Fibroblast of skin of abdomen (primary cell): ENCODE measurements at places on chromosomes 4 and X.

DNA sequence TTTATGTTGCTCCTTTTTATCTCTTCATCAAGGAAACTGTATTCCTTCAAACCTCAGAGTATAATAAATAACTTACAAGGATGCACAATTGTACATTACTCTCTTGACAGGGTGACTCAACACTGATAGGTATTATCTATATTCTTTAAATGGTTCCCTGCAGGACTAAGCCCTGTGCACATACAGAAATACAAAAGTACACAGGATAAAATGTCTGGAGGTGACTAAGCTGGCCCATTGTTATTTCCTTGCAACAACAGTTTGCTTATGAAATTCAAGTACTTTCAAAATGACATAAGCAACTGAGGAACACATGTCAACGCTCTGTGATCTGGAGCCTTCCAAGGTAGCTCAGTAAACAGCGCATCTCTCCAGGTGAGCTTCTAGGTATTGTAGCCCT, 83.8 kb upstream of the RPL34 start:
- no peak for DNase-seq

DNA sequence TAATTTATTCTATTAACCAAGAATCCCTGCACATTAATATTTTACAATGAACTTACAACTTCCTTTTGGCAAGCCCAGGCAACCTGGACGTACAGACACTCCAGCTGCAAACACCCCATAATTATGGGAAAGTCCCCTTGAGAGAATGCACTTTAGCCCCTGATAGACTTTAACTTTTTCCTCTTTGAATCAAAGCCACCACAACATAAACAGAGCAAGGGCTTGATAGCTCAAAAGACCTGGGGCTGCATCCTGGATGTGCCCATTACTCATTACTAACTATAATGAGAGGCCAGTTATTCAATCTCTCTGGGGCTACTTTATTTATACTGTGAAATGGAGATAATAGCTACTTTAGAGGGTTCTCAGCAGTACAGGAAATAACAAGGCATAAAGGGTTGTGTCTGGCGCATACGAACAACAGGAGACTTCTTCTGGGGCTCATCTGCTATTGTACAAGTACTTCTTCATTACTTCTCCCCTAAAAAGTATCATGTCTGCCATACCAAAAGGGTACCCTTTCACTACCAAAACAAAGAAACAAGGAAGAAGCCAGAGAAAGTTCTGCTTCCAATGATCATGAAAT, 54.9 kb downstream of the CASK start:
- DNase-seq: no peak

DNA sequence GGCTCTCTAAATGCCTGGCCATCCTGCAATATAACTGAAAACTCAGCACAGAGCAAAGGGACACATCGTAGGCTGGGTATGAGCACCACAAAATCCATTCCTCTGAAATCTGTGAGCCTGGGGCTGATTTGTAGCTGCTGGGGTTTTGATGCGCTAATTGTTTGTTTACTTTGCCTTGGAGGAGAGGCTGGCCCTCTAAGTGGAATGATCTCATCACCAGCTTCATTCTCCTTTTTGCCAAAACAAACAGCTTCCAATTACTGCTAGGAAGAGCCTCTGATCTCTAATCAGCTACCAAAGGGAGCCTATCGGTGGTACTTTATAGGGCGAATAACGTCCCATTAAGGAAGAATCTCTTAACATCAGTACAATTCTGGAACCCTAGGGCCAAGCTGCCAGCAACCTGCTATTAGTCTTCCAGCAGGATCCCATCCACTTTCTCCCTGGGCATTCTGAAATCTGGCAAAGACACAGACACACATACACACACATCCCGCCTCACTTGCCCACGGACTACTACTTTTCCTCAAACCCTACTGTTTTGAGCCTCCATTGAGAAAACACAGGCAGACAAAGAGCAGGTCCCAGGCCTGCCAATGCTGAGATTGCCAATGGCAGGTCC, 5.8 kb downstream of the ANOS1 start:
- DNase-seq: no peak

GRCh38 chr4:81460191-81460701, 11.5 kb downstream of the RASGEF1B start:
- DNase-seq: no peak

GRCh38 chrX:13693341-13693961, 4.5 kb downstream of the RAB9A start:
- peak; percentile 7 for DNase-seq

DNA sequence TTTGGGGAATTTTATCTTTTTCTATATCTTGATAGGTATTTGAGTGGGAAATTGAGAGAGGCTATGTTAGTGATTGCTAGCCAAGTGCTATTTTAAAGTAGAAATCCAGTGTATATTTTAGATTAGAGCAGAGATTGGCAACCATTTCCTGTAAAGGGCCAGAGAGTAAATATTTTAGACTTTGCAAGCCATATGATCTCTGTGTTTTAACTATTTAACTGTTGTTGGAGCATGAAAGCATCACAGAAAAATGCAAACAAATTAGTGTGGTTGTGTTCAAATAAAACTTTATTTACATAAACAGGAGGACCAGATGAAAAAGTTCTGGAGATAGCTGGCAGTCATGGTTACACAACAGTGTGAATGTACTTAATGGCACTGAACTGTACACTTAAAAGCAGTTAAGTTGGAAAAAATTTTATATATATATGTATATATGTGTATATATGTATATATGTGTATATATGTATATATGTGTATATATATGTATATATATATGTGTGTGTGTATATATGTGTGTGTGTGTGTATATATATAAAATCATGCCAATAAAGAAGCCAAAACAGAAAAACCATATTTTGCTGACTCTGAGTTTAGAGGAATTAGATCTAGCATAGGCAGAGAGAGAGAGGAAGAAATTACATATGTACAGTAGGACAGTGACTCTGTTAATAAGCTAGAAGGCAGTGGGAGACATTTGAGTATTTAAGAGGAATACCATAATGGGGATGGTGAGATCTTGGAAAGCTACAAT, 83.4 kb downstream of the TMEM164 start:
- peak; percentile 22 for DNase-seq

DNA sequence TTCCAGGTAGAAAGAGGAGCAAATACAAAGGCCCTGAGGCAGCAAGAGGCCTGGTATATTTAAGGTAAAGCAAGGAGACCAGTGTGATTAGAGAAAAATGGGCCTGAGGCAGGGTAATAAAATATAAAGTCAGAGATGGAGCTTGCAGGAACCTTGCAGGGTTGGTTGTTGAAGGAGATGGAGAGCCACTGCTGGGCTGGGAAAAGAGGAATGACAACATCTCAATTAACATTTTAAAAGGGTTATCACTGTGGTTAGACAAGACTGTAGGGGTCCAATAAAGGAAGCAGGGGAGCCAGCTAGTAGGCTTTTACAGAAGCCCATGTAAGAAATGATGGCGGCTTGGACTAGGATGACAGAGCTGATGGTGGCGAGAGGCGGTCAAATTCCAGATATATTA, 205.5 kb upstream of the MBNL3 start:
- DNase-seq: no peak

DNA sequence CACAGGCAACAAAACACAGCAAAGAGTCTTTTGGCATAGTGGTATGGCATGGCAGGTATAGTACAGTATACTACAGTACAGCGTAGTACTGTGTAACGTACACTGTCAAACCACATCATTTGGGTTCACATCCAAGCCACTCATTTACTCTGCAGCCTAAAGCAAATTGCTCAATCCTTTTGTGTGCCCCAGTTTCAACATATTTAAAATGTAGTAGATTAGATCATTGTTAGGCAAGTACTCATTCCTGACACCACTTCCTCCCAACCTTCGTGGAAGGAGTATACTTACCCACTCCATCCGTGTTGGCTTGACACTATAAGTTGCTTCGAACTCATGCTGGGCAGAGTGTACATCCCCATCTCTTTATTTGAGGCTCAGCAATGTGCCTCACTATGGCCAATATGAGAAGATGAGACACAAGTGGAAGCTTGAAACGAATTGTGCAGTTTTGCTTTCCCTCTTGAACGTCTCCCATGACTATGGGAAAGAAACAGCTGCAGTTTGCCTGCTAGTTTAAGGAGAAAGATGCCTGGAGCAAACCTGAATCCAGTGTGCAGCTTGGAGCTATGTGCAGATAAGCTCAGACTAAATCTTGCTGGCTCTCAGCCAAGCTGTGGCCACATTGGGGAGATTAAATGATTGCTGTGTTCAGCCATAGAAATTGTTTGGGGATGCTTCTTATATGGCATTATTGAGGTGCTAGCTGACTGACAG, 85.7 kb upstream of the TBL1X start:
- DNase-seq: peak; percentile 36

GRCh38 chrX:113747274-113747973, 836.5 kb upstream of the HTR2C start:
- no peak for DNase-seq

- no peak for DNase-seq
Observed at GRCh38 chrX:37468124-37468739, 103.2 kb upstream of the LANCL3 start.

DNA sequence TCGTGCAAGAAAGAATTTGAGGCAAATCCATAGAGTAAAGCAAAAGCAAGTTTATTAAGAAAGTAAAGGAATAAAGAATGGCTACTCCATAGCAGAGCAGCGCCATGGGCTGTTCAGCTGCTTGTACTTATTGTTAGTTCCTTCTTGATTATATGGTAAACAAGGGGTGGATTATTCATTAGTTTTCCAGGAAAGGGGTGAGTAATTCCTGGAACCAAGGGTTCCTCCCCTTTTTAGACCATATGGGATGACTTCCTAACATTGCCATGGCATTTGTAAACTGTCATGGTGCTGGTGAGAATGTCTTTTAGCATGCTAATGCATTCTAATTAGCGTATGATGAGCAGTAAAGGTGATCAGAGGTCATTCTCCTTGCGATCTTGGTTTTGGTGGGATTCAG, 23.5 kb upstream of the CEP135 start:
- no peak for DNase-seq

- DNase-seq: peak; percentile 52
Observed at GRCh38 chr4:112523008-112523721, 7.2 kb upstream of the NEUROG2 start.

- DNase-seq: peak; percentile 49
Observed at GRCh38 chrX:134026565-134027311, 41.3 kb upstream of the GPC3 start.

DNA sequence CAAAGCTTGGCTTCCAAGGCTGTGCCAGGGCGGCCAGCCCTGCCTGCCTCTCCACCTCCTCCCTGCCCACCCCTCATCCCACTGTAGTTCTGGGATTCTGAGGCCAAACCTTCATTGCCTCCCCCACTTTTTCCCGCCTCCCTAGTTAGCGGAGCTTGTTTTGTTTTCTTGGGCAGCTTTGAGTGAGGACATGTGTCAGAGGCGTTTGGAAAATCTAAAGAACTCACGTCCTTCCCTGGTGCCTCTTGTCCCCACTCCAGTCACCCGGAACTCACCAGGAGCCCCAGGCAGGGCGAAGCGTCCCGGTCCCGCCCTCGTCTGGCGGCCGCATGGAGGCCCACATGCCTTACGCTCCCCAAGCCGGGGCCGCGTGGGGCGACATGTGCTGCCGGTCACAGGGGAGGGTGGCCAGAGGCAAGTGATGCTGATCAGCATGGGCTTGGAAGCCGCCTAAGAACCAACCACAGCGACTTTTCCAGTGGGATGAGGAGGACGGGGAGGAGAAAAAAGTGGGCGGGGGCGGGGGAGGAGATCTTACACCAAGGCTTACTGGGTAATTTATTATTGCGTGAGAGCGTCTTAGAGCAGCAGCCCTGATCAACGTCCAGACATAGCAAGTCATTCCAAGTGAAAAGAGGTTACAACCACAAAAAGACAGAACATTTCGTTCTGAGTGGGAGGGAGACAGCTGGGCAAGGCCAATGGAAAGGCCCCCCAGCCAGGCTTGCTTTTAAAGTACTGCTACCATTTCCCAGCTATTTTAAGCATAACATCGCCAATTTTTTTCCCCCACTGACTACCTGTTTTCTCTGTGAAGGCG, 48.5 kb downstream of the PRPS1 start:
- peak; percentile 88 for DNase-seq

DNA sequence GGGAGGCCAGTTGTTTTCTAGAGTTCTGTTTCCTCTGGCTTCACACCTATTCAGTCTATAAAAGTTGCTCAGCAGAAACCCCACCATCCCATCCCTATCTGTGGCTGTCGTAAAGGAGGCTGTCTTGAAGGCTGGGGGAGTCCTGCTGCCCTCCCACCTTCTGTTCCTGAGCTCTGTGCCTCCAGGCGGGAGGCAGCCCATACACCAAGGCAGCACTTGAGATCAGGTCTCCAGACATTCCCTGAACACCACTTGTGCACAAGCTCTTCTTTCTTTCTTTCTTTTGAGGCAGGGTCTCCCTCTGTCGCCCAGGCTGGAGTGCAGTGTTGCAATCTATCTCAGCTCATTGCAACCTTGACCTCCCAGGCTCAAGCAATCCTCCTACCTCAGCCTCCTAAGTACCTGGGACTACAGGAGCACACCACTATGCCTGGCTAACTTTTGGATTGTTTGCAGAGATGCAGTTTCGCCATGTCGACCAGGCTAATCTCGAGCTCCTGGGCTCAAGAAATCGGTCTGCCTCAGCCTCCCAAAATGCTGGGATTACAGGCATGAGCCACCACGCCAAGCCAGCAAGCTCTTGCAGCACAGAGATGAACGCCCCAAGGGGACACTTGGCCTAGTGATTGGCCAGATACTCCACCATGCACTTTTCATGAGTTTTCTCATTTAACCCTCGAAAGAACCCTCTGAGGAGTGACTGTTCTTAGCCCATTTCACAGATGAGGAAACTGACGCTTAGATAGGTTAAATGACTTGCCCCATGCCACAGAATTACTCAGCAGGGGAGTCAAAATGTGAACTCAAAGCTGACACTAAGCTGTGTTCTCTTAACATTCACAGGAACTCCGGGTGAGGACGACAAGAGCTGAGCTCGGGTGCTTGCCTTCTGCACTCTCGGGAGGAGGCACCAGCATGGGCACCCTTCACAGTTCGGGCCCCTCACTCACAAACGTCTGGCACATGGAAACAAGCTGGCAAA, 55.8 kb upstream of the ENPP6 start:
- DNase-seq: no peak

- DNase-seq: peak; percentile 96
Observed at GRCh38 chr4:156293657-156294297, 340.1 kb upstream of the CTSO start.

- DNase-seq: no peak
Observed at GRCh38 chr4:52660643-52661042, 1.5 kb upstream of the USP46 start.
